Mucosa of gallbladder (tissue), 1 donor: ENCODE measurements at places on chromosomes 1 and 21. TPM values are rescaled to one million over a fixed set of nuclear protein-coding genes. Genes with fewer than 3 reads are reported as not detected.

DNA sequence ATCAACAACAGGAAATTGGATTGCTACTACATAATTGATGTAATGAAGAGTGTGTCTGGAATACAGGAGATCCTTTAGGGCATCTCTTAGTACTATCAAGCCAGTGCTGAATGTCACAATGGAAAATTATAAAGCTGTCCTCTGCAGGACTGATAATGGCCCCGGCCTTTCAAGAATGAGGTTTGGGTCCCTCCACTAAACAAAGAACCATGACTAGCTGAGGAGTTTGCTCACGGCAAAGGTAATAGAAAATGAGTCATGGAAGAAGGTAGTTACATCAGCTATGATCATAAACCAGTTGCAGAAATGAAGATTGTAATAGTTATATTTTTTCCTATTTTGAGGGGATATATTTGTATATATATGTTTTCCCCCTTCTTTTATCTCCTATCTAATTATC lies 145.8 kb downstream of the KCNJ6 start:
- no peak for DNase-seq

Gene RPS6KC1
- total RNA-seq: 16.1 TPM

DNA sequence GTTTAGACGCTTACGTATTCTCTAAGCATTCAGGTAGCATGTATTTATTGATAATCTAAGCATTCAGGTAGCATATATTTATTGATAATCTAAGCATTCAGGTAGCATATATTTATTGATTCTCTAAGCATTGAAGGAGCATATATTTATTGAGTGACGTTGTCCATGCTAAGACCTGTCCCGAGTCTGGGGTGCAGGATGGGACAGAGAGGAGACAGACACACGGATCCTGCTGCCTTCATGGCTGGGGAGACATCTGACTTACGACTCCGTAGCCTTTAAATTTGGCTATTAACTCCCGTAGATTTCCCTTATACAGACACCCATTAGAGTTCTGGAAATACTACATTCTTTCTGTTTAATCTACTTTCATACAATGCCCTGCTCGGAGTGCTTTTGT lies 982 bp downstream of the SCCPDH start:
- DNase-seq: no peak

- DNase-seq: no peak
These were observed 885.7 kb downstream of the PLA2G4A start for GRCh38 chr1:187714470-187714869.

- DNase-seq: no peak
These were observed 113.2 kb upstream of the CACHD1 start for GRCh38 chr1:64356636-64357256.

DNA sequence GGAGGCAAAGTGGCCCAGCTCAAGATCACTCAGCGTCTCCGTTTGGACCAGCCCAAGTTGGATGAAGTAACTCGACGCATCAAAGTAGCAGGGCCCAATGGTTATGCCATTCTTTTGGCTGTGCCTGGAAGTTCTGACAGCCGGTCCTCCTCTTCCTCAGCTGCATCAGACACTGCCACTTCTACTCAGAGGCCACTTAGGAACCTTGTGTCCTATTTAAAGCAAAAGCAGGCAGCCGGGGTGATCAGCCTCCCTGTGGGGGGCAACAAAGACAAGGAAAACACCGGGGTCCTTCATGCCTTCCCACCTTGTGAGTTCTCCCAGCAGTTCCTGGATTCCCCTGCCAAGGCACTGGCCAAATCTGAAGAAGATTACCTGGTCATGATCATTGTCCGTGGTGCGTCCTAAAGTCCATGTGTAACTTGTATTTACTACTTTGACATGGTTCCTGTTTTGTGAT lies 2.7 kb downstream of the RBM15 start:
- DNase-seq: no peak

- no peak for DNase-seq
These were observed 43.6 kb downstream of the C21orf91 start for GRCh38 chr21:17775431-17776126.

DNA sequence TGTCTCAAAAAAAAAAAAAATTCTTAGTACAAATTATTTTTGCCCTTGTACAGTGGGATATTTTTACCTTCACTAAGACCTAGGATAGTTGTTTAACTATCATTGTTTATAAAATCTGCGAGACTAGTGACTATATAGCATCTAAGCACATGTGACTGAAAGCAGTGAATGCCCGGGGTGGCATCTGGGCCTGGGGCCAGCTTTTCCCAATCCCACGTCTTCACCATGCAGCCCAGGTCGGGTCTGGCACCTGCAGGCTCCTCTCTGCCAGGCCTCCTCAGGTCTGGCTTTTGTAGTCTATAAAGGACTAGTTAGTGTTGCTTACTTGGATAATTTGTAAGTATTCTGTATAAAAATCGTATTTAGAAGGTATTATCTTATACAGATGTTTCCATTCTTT lies 40.8 kb downstream of the CBS start:
- DNase-seq: no peak

DNA sequence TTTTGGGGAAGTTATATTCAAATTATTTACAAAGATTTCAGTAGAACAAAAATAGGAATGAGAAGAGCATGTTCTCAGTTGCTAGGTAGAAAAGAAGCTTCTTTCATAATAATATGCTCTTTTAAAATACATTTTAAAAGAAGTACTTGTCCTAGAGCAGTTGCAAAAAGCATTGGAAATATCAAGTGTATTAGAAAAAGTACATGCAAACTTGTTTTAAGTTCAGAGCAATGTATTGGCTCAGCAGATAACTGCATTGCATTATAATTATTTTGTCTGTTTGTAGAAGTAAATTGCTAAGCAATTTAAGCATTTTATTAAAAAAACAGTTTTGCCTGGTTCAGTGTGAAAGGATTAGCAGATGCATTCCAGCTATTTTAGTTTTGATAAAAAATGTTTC lies 806.4 kb downstream of the USP25 start:
- DNase-seq: no peak

GRCh38 chr1:147804942-147805723 lies 44.7 kb upstream of the GJA5 start:
- DNase-seq: no peak

GRCh38 chr21:44269090-44269489 lies 7.4 kb upstream of the DNMT3L start:
- no peak for DNase-seq

DNA sequence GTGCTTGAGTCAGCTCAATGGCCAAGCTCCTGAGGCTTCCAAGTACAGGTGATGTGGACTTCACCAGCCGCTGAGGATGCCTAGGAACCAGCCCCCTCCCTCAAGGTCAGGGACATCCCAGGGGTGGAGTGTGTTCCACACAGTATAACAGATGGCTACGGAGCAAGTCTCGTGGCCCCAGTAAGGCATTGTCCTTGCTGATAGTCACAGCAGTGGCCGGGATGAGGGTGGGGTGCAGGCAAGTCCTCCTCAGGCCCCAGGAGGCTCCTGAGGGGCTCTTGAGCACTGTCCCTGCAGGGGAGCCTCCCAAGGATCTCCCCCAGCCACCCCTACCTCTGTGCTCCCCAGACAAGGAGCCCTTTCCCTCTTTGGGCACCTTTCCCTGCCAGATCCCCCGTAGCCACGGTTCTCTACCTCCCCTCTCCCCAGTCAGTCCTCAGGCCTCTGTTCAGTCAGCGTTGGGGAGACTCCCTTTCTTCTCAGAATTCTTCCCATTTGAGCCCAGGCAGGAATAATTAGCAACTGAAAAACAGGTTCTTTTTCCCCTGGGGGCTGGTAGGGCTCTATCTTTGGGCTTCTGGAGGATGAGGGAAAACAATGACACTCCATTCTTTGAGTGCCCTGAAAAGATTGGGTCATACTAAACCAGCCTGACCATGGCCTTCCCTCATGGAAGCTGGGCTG lies 7.1 kb upstream of the THEM5 start:
- DNase-seq: no peak

- no peak for DNase-seq
These were observed 21.2 kb downstream of the AJAP1 start for GRCh38 chr1:4675454-4676186.

Gene FALEC
- total RNA-seq: 1.1 TPM

Gene LCE1B
- total RNA-seq: not detected

GRCh38 chr1:184158896-184159681 lies 107.6 kb downstream of the TSEN15 start:
- no peak for DNase-seq

Gene AJAP1
- 0.43 TPM for total RNA-seq

Gene ILDR2
- total RNA-seq: 2.0 TPM

DNA sequence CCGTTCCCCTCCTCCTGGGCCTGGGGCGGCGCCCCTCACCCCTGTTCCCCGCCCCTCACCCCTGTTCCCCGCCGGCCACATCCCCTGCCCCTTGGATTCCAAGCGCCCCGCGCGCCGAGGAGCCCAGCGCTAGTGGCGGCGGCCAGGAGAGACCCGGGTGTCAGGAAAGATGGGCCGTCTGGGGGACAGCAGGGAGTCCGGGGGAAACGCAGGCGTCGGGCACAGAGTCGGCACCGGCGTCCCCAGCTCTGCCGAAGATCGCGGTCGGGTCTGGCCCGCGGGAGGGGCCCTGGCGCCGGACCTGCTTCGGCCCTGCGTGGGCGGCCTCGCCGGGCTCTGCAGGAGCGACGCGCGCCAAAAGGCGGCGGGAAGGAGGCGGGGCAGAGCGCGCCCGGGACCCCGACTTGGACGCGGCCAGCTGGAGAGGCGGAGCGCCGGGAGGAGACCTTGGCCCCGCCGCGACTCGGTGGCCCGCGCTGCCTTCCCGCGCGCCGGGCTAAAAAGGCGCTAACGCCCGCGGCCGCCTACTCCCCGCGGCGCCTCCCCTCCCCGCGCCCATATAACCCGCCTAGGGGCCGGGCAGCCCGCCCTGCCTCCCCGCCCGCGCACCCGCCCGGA lies at the start of gene TP73:
Gene TP73 (plus strand): TSS at position 587 of the 618 bp plus-strand sequence. CDS start 29,850 bp downstream, outside the sequence.
- no peak for DNase-seq

GRCh38 chr1:244063498-244063897 lies 12.4 kb downstream of the ZBTB18 start:
- no peak for DNase-seq

DNA sequence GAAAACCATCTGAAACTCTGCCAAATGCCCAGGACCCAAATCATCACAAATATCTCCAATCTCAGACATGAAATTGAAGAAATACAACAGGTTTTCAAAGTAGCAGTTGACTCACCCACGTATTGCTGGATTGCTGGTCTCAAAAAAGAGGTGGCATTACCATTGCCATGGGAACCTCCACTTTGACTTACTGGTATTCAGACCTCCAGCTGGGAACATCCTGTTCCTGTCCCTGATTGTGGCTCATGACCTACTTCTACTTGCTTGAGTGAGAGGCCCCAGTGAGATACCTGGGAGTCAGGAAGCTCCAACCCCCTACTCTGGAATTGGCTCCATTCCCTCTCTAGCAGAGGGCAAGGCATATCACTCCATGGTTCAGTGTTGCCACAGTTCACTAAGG lies 64.6 kb downstream of the NMNAT2 start:
- no peak for DNase-seq

Gene PGBD5
- total RNA-seq: 3.5 TPM

Gene PLA2G2A
- total RNA-seq: 19.0 TPM

Gene RAB3B
- total RNA-seq: 38.3 TPM

DNA sequence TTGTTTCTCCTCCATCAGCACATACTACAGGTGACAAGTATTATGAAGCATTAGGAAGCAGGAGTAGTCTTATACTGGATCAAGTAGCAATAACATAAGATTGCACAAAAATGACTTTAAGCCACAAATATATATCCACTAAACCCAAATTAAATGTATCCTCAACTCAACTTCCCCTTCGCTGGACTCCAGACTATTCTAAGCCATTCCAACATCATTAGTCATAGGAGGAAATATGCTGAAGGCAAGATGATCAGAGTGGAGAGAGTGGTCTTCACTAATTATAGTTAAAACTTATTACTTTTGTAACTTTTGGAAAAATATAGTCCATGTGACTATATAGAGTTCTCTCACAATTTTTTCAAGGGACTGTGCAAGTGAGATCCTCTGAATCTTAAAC lies 390.7 kb upstream of the ZP4 start:
- no peak for DNase-seq

- DNase-seq: peak; percentile 64
These were observed 258.5 kb downstream of the TRABD2B start for GRCh38 chr1:47738560-47739182.

GRCh38 chr1:179794669-179795068 lies 51.6 kb downstream of the FAM163A start:
- no peak for DNase-seq

GRCh38 chr1:163295949-163296348 lies 25.8 kb upstream of the NUF2 start:
- DNase-seq: no peak

GRCh38 chr1:237789619-237790018 lies 101.1 kb downstream of the ZP4 start:
- no peak for DNase-seq

DNA sequence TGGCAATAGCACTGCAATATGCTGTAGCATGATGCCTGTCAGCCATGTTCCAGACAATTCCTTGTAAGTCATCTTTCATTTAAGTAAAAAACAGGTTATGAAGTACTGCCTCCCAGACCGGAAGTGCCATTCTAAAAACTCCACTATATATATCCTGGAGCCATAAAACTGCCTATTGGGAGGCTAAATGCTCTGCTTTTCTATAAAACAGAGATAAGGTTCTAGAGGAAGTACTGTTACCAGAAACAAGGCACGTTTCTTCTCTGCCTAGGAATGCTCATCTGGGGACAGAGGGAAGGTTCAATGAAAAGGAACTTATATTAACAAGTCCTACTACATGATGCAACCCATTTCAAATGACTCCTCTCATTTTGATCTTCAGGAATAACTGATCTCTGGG lies 66.8 kb downstream of the GPR137B start:
- no peak for DNase-seq

DNA sequence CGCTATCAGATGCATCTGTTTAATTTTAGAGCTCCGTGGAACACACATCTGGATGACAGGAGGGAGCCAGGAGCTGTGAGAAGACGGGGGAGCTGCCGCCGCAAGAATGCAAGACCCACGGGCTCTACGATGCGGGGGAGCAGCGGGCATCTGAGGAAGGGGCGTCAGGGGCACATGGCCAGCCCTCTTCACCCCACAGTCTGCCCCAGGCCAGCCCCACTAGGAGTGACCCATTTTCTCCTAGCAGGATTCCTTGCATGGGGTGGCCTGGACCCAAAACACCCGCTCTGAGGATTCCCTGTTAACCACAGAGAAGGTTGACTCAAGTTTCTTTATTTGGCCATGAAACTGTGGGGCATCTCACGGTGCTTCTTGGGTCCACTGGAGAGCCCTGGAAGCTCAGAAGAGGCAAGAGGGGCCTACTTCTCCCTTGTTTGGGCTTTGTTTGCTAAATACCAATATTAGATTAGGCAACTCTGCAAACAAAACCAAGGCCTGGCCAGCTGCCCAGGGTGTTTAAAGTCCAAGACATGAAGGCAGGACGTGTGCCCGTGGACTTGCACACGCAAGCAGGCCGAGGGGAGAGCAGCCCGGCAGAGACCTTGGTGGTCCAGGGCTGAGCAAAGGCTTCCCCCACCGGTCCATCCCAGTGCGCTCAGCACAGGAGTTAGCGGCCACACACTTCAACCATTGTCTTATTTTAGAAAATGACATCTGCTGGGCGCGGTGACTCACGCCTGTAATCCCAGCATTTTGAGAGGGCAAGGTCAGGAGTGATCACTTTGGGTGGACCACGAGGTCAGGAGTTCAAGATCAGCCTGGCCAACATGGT lies 89.8 kb downstream of the DHRS3 start:
- DNase-seq: peak; percentile 92

- no peak for DNase-seq
These were observed 1.7 kb downstream of the PIP5K1A start for GRCh38 chr1:151199873-151200581.

Gene HSPA6
- total RNA-seq: 5.8 TPM

Gene REN
- not detected for total RNA-seq

- DNase-seq: no peak
These were observed 226.6 kb upstream of the KAZN start for GRCh38 chr1:14371771-14372497.

Gene ARHGEF10L
- total RNA-seq: 53.0 TPM

Gene WNT4
- 11.5 TPM for total RNA-seq

- peak; percentile 13 for DNase-seq
These were observed 16.9 kb downstream of the NTMT2 start for GRCh38 chr1:170162459-170163246.

Gene IGSF3
- total RNA-seq: 21.6 TPM
